Stimulated activated CD4-positive, alpha-beta T cell treated with anti-CD3 and anti-CD28 coated beads, Interleukin-15, amount 100 ng/mL, for 24 hours (primary cell): ENCODE measurements at places on chromosomes 1 and 21.

DNA sequence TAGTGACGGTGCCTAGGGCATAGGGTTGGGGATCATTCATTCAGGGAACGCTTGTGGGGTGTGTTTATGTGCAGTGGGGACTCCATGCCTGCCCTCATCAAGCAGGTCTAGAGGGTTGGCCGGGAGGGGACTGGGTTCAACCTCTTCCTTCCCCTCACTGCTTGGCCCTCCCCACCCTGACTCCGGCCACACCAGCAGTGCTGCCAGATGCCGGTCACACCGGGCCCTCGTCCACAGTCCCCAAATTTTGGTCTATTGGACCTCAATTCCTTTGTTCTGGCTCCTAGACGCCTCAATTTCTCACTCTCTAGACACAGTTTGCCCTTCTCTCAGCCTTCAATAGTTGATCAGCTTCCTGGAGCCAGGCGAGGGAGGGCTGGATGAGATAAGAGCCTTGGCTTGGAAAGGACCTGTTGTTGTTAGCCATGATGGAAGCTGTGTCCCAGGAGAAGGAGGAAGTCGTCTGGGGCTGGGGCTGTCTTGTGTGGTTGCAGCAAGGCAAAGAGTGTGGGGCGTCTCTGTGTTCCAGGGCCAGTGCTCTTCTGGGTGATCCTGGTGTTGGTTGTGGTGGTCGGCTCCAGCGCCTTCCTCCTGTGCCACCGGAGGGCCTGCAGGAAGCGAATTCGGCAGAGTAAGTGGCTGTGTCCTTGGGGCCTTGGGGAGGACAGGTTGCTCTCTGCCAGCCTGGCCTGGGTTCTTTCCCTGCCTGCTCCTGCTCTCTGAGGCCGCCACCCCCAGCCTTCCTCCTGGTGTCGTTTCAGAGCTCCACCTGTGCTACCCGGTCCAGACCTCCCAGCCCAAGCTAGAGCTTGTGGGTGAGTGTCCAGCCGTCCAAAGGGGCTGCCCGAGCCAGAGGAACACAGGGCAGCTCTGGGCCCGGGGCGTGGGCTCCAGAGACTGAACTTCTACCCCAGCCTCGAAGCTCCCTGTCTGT is 41.1 kb upstream of the TNFRSF1B start:
- DNase-seq = no peak

DNA sequence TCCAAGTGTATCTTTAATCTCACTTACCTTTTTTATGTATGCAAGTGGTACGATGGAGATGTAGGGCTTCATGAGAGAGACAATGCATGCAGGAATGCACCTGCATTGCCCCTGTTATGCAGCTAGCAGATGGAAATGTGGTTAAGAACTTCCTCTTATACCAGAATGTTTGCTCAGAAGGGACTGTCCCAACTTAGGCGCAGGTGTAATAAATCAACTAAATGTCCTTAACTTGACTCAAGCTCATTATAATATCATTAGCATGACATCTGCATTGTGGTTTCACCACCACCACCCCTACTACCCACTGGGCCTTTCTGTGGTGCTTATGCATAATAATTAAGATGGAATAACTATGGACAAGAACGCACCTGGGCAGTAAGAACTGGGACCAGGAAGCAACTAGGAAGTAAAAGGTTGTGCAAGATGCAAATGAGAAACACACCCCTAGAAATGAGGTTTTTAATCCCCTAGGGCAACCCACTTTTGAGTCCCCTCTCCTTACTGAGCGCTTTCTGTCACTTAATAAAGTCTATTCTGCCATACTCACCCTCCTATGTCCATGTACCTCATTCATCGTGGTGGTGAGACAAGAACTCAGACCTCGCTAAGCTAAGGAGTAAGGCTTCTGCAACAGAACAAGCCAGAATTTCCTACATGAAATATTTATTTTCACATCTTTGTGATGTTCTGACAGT is 1103.3 kb upstream of the B3GALT2 start:
- DNase-seq = peak; percentile 55

DNA sequence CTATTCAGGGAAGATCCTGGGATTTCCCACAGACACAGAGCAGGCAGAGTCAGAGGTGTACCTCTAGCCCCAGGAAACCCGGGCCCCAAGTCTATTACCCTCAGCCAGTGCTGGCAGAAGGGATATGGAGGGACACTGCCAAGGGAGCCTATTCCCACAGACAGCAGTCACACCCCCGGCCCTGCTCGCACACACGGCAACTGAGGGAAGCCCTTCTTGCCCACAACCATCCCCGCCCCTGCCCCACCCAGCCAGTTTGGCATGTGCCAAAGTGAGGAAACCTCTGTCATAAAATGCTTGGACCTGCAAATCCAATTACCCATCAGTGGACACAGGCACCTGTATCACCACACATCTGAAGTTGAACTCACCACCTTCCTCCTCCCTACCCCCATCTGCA is 6.5 kb downstream of the CACNA1S start:
- no peak for DNase-seq

- no peak for DNase-seq
These were observed 18.9 kb upstream of the GPR153 start for GRCh38 chr1:6279613-6280383.

DNA sequence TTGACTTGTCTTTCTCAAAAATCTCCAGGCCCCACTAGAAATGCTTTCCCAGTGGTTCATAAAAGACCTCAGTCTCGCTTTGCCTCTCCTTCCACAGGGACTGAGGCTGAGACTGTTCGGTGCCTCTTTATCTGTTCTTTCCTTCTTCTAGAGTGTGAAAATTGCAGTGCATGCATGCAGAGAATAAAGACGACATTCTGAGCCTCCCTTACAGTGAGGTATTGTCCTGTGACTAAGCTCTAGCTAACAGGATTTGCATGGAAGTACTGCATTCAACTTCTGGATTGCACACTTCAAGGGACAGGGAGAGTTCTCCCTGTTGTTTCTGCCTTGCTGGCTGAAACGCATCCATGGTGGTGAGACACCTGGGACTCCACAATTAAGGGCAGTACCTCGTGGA is 69.1 kb downstream of the COLGALT2 start:
- no peak for DNase-seq

DNA sequence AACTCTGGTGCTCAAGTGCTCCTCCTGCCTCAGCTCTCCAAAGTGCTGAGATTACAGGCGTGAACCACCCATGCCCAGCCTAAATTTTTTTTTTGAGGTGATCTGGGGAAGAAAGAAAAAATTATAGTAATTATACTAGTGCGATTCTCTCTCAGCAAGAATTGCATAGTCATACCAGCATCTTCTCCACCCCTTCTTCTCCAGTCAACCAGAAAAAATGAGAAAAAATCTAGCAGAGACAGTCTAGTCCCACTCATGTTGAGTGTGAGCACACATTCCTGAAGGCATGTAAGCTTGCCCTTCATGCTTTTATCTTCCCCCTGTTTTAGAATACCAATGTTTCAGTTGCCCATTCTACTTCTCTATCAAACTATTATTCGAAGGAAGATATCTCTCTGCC is 207.6 kb downstream of the S1PR1 start:
- DNase-seq = no peak

GRCh38 chr1:174153085-174153824 is 6.1 kb upstream of the RABGAP1L start:
- no peak for DNase-seq

DNA sequence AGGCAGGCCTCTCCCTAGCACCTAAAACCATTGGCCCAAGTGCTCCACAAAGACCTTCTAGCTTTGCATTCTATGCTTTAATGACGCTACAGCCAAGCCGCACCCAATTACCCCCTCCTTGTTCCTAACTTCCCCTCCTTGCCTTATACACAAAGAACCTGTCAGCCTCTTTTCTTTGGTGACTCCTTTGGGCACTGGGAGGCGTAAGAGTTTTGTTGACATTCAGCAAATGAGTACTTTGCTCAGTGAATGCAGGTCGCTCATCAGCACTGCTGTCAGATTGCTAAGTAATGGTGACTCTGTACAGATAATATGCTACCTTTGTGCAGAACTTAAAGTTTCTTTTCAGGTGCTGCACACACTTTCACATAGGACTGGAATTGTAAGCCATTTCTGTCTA is 187.6 kb upstream of the FAM78B start:
- no peak for DNase-seq

- peak; percentile 46 for DNase-seq
These were observed 43.5 kb upstream of the DNAJC6 start for GRCh38 chr1:65265651-65266351.

DNA sequence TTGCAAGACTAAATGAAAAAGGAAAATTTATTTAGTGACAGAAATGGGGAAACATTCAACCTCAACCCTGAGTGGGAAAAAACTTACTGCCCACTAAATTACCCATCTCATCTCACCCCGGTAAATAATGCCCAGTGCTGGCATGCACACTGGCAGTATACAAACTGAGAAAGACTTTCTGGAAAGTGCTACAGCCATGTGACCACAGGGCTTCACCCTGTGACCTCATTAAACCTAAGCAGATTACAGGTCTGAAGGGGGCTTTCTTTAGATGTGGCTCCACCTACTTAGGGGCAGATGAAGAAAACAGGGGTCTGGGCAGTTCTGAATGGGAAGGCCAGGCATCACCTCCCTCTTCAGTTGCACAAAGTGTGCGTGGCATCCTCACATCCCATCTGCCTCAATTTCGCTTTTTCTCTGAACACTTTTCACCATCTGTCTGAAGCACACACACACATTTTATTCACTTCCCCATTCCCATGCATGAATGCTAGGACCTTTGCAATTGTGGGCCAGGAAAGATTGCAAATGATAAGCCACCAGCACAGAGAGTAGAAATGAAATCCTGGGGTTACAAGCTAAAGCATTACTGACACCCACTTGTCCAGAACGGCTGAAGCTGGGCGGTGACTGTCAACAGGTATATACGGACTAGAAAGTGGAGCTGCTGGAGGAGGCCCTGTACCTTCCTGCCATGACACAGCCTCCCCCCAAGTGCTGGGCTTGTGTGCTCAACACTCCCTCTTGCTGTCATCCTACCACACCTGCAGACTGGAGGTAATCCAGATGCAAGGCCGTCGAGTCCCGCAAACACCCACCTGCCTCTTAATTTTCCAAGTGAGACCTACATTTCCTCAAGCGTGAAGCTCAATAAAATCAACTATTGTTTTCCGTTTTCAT is 2.7 kb downstream of the NADK start:
- DNase-seq = no peak

DNA sequence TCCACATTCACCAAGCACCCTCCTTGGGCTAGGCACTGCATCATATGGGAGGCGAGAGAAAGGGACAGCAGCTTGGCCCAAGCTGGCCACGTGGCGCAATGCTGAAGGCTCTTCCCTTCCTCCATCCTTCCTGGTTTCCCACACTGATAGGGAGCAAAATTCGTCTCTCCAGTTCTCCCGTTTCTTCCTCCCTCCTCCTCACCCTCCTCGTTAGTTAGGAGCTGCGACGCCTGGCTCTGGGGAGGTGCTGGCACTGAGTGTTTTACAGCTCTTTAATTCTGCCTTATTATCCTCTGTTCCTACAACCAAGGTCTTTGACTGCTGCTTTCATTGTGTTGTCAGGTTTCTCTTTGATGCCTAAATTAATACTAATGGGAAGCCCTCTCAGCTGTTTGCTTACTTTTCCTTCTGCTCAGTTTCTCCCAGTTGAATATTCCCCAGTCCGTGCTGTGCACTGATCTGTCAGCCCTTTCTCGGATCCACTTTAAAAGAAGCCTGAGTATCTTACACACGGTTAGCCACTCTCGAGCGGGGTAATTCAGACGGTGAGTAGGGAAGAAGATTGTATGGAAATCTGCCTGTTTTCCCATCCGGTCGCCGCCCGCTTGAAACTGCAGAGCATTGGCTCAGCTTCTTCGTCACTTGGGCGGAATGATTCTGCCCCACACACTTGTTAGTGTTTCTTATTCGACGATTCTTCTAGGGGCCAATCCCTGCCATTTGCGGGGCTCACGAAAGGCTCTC is 56.2 kb upstream of the SMYD2 start:
- DNase-seq = no peak

- DNase-seq = no peak
These were observed 628.5 kb downstream of the SMYD3 start for GRCh38 chr1:245878585-245878984.

DNA sequence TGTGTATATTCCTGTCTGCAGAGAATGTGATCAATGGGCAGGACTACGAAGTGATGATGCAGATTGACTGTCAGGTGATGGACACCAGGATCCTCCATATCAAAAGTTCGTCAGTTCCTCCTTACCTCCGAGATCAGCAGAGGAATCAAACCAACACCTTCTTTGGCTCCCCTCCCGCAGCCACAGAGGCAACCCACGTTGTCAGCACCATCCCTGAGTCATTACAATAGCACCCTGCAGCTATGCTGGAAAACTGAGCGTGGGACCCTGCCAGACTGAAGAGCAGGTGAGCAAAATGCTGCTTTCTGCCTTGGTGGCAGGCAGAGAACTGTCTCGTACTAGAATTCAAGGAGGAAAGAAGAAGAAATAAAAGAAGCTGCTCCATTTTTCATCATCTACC is 65.2 kb downstream of the OLFML2B start:
- peak; percentile 32 for DNase-seq

DNA sequence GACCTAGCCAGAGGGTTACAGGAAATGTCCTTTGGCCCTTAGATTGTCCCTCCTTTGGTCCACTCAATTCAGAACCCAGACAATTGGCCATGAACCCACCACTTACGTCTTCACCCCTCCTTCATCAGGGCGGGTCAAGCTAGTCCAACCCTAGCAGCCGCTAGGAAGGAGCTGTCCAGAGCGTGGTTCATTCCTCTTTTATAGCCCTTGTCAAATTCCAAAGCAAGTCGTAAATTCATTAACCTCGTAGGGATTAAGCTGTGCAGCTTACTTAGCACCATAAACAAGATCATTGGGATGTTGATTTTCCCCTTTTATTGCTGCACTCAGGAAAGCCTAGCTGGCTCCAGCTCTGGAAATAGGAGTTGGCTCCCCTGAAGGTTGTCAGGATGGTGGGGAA is 90.1 kb downstream of the TMEM53 start:
- no peak for DNase-seq

- DNase-seq = no peak
These were observed 197.6 kb downstream of the CACNA1E start for GRCh38 chr1:181680871-181681270.

GRCh38 chr21:42865776-42866160 is 13.6 kb downstream of the WDR4 start:
- DNase-seq = no peak

GRCh38 chr1:206816390-206817287 is 44.3 kb upstream of the IL10 start:
- DNase-seq = peak; percentile 48

DNA sequence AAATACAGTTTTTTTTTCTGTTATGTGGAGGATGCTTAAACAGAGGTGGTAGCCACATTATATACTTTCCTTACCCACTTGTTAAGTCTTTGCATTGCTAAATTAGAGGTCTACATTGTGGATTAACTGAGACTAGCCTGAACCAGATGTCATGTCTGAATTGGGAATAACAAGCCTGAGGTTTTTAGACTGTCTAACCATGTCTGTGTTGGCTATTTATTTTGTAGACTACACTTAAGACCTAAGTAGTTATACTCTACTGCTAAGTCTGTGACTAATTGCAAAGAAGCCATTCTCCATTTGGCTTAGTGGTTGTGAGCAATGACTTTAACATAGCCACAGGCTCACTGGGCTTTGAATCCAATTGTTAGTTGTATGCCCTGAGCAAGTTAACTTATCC is 45.4 kb downstream of the CDC14A start:
- DNase-seq = no peak

DNA sequence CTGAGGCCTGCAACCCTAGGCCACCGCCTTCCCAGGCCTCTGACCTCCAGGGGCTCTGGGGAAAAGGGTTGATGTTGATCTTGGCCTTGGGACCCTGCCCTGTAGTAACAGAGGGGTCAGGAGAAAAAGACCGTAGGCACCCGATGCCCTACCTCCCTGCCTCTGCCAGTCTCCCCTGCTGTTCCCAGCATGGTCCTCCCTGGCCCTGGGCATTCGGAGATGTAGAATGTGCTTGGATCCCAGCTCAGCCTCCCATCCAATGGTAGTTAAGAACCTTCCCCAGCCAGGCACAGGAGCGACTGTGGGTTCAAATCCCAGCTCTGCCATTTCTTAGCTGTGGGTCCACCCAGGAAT is 72.0 kb upstream of the TARDBP start:
- DNase-seq = no peak
